ENCODE measurements at places on chromosomes 2 and 18. TPM values are rescaled to one million over a fixed set of nuclear protein-coding genes. Genes with fewer than 3 reads are reported as not detected.

Gene GPR17
- total RNA-seq, result not detected

Gene SERPINB11
- total RNA-seq, result not detected

Gene SOX11
- total RNA-seq, result 17.1 TPM

Gene DNER
- total RNA-seq, result 2.7 TPM

Gene KIAA2012
- not detected for total RNA-seq

Gene SAG
- total RNA-seq, result not detected

Gene XIRP2
- total RNA-seq, result not detected

Gene IRS1
- total RNA-seq, result 13.0 TPM

Gene ANKRD30BL
- total RNA-seq, result not detected

Gene BCL2
- 4.7 TPM for total RNA-seq

Gene NYAP2
- not detected for total RNA-seq

Gene ALPI
- not detected for total RNA-seq

Gene AKAIN1
- not detected for total RNA-seq

Gene RNF152
- 0.58 TPM for total RNA-seq

Gene C1QL2
- total RNA-seq, result not detected

Gene CCDC68
- total RNA-seq, result 2.7 TPM

DNA sequence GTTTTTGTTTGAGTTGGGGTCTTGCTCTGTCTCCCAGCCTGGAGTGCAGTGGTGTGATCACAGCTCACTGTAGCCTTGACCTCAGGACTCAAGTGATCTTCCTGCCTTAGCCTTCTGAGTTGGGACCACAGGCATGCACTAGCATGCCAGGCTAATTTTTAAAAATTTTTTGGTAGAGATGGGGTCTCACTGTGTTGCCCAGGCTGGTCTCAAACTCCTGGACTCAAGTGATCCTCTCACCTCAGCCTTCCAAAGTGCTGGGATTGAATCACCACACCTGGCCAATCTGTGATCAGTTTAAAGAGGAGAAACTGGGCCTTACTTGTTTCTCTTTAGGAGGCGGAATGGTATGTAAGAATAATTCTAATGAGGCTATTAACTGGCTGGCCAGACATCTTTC, 49.9 kb downstream of the IMPA2 start:
- no peak for DNase-seq

GRCh38 chr2:226601881-226602662, 197.5 kb downstream of the IRS1 start:
- DNase-seq, result no peak

GRCh38 chr2:120779781-120780283, 44.2 kb downstream of the GLI2 start:
- DNase-seq, result peak; percentile 13

- no peak for DNase-seq
Measured at GRCh38 chr2:54042341-54042740, 71.5 kb upstream of the PSME4 start.

DNA sequence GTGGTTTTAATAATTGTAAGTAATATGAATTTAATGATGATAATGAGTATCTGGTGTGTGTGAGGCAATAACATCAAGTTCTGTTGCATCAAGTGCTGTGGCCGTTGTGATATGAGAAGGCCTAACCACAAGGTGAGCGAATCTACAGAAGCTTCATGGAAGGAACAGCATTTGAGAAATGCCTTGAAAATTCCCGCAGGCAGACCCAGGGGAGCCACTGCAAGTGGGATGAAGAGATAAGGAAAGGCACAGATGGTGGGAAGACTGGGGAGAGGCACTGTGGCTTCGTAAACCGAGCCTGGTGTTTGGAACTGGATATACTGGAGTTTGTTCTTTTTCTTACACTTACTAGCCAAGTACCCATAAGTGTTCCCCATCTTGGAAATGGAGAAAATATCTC, 357.5 kb downstream of the PTPRM start:
- DNase-seq, result no peak

- no peak for DNase-seq
Measured at GRCh38 chr2:202035941-202036372, 2.3 kb downstream of the FZD7 start.

GRCh38 chr2:177467646-177468045, 75.1 kb downstream of the AGPS start:
- no peak for DNase-seq

DNA sequence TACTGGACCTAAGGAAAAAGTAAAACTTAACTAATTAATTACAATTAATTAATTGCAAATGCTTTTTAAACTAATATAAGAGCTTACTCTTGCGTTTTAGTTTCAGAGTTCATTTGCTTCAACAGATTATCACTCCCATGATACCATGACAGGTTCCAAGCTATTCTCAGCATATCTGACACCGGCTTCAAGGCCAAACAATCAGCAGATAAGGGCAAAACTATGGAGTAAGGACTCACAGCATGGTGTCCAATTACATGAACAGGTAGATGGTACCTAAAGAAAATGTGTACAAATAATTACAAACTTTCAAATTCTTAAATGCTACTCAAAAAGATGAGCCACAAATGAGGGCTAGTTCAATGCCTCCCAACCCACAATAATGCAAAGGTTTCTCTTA, 77.2 kb downstream of the RTTN start:
- no peak for DNase-seq

DNA sequence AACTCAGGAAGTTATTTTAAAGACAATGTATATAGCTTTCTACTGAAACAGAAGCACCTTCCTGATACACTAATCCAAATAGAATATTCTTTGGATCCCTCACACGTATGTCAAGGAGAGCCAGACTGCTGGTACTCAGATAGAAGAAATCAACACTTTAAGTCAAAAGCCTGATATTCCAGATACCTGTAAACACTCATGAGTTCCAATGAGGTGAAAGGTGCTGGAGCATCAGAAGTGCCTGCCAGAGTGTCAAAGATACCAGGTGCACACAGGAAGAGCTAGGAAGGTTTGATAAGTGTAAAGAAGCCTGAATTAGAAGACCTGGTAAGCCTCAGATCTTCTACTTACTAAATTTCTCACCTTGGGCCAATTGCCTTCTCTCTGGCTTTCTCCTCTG, 226.3 kb upstream of the SP5 start:
- DNase-seq, result no peak

DNA sequence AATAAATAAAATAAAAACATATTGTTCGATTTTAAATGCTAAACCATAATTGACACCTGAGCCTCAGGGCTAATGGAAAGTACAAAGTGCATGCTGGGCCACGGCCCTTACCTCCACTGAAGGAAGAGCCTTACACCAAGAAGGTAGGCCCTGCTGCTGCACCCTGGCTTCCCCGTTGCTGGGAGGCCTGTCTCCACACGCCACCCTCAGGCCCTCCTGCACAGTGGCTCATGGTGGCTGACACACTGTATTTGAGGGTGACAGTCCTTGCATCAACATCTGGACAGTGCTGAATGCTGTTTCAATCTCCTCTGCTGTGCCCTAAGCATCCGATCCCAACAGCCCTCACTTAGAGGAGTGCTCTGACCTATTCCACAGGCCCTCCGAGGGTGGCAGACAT, 39.3 kb upstream of the EDAR start:
- no peak for DNase-seq

DNA sequence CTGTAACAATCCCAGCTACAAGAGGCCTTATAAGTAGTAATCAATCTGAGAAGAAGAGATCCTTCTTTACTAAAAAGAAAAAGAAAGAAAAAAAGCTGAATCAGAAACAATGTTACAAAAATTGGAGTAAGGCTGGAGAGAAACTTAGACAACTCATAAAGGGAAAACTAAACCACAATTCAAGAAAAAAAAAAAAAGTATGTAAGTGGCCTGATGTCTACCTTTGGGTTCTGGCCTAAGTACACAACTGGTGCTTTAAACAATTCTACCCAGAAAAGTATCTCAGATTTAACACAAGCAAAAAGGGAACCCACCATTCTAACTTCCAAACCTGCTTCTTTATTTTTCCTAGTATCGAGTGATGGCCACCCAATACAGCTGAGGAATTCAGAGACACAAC, 45.3 kb downstream of the ZNF521 start:
- no peak for DNase-seq

- DNase-seq, result no peak
Measured at GRCh38 chr2:27115519-27115918, 3.4 kb downstream of the CGREF1 start.

- DNase-seq, result peak; percentile 33
Measured at GRCh38 chr2:188978291-188979081, 4.3 kb downstream of the COL3A1 start.

DNA sequence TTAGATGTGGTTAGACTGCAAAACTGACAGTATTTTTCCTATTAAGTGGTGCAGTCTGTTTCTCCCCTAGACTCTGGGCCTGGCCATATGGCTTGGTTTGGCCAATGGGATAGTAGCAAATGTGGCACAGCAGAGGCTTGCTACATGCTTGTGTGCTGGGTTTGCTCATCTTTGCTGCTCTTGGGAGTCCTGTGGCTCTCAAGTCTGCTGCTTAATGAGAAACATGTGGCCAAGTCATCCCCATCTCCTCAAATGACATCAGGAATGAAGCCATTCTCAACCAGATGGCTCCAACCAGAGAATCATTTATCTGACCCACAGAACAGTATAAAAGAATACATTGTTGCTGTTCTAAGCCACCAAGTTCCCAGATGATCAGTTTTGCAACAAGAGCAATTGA, 57.1 kb upstream of the PAX3 start:
- no peak for DNase-seq

DNA sequence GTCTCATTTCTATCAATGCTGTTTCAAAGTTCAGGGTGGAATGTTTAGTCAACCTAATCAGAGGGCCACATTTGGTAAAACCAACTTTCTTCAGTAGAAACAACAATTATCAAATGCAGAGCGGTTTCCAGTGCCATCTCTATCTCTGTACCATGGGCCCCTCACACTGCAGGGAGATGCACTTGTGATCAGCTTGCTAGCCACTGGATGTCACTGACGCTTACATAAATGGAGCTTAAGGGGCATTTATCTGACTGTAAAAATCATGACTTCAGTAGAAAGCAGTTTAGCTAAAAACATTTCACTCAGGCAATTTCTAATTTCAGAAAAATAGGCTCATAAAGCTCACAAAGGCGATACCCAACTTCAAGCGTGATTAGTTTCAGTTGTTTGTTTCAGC, 678.0 kb downstream of the ZEB2 start:
- DNase-seq, result no peak

DNA sequence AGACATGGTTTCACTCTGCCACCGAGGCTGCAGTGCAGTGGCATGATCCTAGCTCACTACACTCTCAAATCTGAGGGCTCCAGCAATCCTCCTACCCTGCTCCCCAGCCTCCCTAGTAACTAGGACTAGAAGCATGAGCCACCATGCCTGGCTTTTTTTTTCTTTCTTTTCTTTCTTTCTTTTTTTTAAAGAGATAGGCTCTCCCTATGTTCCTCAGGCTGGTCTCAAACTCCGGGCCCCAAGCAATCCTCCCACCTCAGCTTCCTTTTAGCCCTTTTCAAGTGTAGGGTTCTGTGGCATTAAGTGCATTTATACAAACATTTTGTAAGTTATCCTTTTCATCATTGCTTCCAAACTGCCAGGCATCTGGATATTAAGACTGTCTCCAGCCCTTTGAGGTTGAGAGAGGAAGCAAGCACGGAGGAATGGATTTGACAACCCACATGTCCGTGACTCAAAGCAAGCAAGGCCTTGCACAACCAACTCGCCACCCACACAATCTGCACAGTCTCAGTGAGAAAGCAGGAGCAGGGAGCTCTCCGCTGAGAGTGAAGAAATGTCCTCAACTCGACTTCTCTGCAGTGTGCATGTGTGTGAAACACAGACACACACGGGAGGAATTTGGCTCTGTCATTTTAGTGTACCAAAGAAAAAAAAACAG, 65.6 kb downstream of the ATP8B1 start:
- peak; percentile 53 for DNase-seq

GRCh38 chr2:38653715-38654527, 12.0 kb upstream of the GALM start:
- no peak for DNase-seq

DNA sequence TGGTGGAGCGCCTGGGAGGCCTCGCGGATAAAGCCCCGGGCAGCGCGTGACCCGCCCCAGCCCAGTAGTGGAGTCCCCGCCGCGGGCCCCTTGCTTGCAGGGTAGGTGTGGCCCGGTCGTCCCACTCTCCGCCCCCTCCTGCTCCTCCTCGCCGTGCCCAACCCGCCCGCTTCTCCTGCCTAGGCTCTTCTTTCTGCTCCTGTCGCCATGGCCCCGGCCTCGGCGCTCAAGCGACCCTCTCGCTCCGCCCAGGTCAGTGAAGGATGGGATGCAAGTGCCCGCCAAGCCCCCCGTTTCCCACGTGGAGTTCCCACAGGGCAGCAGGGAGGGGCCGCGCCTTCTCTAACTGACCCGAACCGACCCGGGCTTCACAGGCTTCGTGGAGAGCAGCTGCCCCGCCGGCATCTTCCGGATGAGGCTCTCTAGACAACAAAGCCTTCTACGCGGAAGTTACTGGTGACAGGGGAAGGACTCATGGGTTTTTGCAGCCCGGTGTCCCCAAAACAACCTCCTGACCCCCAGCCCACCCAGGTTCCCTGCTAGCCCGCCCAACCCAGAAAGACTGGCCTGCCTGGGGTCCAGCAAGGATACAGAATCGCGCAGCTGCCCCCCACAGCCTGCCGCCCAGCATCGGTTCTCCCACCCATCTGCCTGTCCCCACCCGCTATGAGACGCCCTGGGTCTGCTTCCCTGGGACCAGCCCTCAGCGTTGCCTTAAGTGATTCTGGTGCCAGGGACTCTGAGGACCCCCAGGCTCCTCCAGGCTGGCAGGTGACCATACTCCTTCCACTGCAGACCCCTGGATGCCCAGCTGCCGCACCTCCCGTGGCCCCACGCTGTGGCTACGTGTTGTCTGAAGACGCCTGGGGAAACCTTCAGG, 32.8 kb downstream of the TTC32 start:
- DNase-seq, result no peak

DNA sequence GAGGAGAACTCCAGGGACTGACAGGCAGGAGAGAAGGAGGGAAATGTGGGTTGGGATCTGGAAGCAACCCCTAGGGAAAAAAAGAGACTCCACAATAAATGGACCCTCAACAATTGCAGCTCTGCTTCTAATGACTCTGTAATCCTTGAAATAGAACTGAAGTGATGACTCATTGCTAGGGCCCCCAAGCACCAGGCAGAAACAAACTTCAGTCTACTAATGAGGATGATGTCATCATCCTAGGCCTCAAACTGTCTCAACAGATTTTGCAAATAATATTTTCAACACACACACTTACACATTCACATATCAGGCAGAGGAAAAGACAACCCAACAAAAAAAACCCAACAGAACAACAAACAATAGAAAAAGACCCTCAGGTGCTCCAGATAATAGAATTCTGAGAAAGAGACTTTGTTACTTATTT, 143.3 kb downstream of the HDAC4 start:
- DNase-seq, result no peak

All from epithelial cell of proximal tubule (primary cell).